Breast epithelium (tissue), 4 donors: ENCODE measurements at places on chromosomes 5 and 9. TPM values are rescaled to one million over a fixed set of nuclear protein-coding genes. Genes with fewer than 3 reads are reported as not detected.
A peak's percentile ranks its signal among the peaks of the same experiment; 100 is the strongest.

DNA sequence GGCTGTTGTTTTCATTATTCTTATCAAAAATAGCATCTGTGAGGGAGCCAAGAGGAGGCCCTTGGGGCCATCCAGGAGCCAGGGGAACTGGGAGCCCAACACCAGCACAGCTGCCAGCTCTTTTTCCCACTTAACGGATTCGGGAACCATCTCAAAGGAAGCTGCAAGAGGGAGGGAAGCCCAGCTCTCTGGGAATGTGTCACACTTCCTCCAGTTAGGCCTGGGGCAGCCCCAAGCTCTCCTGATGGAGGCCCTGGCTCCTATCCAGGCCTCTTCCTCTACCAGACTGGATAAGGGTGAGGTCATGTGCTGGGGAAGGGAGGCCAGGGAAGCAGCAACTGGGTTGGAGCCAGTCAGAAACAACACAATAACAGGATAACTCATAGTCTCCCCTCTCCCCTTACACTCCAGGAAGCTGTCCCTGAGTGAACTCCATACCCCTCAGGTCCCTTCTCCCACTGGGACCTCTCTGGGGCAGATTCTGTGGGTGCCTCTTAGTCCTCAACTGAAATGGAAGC, 12.7 kb downstream of the CSF2 start:
- DNase-seq, result no peak

Gene TMEM167A
- 53.4 TPM for total RNA-seq

DNA sequence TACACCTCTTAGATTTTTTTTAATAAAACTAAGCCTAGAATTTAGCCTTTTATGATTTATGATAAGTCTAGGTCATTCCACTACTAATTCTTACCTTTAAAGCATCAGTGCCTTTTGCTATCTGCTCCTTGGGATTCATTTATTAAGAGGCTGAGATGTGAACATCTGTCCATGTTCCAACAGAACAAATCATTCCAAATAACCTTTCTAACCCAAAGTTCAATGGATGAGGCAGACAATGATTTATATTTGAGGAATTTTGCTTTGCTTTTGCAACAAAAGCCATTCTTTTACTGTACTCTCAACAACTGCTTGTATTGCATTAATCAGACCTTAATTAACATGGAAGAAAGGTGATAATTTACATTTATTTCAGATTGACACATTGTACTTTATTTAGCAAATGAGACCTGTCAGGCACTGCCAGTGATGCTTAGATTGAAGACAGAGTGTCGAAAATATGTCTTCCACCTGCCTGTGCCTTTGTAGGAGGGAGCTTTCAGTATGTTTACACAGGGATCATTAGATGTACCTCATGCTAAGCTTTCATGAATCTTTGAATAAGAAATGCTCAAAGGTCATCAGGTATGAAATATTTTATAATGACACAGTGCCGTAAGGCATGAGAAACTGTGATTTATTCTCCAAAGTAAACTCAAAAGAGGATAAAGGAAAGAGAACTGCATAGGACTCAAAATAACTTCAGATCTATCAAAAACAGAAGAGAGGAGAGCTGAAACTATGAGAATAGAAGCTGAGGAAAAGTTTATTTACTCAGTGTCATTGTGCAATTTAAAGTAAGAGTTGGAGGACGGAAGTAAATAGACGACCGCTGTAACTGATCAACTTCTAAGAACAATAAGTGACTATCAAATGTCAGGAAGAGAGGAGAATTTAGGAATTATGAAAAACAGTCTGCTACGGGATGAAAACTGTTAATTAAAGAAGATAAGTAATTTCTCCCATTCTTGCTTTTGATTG, 36.7 kb upstream of the IZUMO3 start:
- no peak for DNase-seq

- DNase-seq, result no peak
Observed at GRCh38 chr5:132074772-132075718, 1.5 kb downstream of the CSF2 start.

GRCh38 chr9:21995006-21995665, 545 bp downstream of the CDKN2B-AS1 start:
- peak; percentile 37 for DNase-seq

Gene SLC4A9
- total RNA-seq, result not detected

DNA sequence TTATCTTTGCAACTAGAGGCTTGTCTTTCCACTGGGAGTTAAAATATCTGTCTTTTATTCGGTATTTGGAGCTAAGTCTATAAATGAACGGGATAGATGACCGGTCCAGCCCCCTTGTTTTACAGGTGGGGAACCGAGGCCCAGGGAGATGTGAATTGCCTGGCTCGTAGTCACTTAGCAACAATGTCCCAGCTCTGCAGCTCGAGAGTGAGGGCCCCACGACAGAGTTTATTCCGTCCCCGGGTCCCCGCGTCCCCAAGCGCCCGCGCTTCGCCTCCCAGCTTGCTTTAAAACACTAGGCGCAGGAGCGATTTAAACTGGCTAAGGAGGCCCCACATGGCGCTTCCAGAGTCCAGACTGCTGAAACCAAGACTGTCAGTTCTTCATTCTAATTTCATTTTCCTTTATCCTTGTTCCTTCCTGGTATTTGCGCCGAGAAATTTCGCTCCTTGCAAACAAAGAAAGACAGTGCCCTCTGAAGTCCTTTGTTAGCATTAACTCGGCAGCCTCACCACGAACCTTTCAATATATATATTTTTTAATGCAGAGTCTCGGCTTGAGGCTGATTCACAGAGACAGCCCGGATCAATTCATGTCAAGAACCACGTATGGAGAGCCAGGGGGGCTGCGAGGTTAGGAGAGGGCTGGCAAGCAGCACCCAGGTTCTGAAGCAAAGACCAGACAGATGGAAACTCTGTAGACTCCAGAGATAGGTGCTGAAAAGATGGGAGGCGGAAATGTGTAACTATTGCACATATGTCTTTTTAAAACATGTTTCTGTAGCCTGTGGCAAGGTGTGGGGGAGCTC, 1.4 kb upstream of the ENC1 start:
- no peak for DNase-seq

GRCh38 chr9:27368316-27368985, 71.5 kb upstream of the EQTN start:
- no peak for DNase-seq

Gene ARHGEF39
- total RNA-seq, result 0.59 TPM
